ENCODE measurements at places on chromosomes 11 and 22.

GRCh38 chr22:46462726-46463371 lies 74.6 kb downstream of the CELSR1 start:
- DNase-seq: no peak

DNA sequence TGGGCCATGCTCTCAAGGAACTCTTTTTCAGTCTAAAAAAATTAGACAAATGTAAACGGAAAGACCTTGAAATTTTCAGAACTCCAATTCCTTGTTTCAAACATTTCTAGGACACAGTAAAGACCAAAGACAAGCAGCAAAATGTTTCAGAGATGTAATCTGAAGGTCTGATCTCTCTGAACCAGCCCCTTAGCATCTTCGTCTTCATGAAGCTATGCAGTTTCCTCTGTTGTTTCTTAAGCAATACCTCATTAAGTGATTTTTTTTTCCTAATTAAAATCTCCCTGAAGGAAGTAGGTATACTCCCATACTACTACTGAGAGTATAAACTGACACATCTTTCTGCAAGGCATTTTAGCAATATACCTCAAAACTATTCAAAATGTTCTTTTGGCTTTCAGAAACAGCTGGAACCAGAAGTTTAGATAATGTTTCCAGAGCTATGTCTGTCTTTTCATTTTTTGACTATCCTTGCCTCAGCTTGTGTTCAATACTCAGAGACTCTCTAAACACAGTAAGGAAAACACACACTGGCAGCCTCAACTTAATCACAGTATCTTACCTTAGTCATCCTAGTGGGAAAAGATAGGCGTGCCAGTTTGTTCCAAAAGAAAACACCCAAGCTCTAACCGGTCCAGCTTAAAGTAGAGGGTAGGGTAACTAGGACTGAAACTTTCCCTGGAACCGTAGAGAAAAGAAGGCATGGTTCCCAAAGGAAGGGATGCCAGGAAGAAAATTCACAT lies 25.1 kb downstream of the SBF2 start:
- DNase-seq: no peak

DNA sequence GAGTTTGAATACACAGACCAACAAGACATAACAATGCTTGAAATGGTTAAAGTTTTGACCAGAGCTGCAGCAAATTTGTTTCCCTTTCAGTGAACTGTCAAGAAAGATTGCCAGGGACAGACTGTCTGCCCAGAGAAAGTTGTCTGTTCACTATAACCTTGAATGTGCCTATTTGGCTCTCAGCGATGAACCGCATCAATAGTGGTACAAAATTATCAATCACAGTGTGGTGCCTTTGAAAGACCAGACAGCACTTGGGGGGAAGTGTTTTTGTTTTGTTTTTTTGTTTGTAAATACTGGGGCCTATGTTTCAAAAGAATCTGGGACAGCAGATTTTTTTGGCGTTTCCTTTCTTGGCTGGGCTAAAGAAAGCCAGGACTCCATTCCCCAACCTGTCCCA lies 123.1 kb downstream of the CD44 start:
- DNase-seq: no peak

- no peak for DNase-seq
These were observed 1003.2 kb downstream of the NTM start for GRCh38 chr11:132373405-132374143.

DNA sequence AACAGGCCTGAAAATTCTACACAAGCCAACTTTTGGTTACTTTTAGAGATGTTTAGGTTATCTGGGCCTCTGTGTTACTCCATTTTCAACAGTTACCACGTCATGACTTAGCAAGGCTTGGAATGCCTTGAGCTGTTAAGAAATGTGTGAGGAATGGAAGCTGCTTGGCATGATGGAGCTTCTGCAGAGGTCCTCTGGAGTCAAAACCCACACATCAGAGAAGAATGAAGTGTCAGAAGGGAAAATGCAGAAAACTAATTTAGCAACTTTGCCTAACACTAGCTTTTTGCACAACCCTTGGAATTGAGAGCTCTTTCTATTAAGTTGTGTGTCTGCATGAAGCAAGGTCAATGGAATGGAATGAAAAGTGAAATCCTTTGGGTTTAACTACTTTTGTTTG lies 27.4 kb downstream of the FAT3 start:
- no peak for DNase-seq

- no peak for DNase-seq
These were observed 21.9 kb upstream of the CDON start for GRCh38 chr11:126084608-126084912.

GRCh38 chr11:113243696-113244095 lies 70.7 kb upstream of the TTC12 start:
- no peak for DNase-seq

GRCh38 chr11:35344681-35345574 lies 74.4 kb downstream of the SLC1A2 start:
- DNase-seq: no peak

DNA sequence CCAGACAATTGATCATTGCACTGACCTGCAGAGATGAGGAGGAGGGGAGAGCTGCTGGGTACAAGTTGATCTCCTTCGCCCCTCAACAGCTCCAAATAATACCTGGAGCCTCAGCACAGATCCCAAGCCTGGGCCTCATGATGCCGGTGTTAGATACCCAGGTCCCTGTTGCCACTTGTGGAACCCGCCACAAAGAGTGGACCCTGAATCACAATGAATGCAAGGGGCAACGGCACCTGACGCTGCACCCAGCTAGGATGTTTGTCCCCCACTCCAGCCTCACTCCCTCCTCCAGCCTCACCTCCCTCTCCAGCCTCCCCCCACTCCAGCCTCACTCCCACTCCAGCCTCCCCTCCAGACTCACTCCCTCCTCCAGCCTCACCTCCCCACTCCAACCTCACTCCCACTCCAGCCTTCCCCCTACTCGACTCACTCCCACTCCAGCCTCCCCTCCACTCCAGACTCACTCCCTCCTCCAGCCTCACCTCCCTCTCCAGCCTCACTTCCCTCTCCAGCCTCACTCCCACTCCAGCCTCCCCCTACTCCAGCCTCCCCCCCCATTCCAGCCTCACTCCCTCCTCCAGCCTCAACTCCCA lies 879.0 kb downstream of the BRD1 start:
- DNase-seq: no peak

- no peak for DNase-seq
These were observed 20.6 kb downstream of the MRGPRG start for GRCh38 chr11:3197878-3198528.

- DNase-seq: no peak
These were observed 72.8 kb downstream of the SFI1 start for GRCh38 chr22:31569126-31569525.

DNA sequence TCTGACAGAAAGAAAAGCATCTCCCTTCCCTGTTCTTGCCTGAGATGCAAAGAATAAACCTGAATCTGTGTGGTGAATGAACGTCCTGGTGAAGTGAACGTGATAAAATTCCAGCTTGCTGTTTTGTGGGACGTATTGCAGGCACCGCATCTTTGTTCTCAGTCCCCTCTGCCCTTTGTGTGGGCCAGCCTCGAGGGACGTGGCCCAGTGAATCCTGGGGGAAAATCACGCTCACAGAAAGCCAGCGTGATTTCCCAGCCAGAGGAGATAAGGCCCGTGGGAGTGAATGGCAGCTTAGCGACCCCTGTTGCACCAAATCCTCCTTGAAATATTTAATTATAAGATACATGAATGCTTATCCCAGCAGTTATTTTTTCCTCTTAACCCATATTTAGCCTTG lies 129.1 kb downstream of the COMMD9 start:
- DNase-seq: no peak

DNA sequence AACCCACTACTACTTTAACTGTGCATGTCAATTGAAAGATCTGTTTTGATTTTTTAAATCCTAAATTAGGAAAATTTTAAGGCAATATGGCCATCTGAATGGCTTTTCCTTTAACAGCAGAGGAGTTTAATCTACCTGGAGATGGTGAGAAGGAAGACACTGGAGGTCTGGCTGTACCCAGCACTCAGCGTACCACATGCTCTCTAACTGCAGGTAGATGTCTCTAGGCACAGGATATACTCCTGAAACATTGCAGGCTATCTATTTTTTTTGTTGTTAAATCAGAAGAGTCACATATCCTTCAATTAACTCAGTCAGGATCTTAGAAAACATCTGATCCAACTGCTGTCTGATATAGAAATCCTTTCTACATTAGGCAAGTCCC lies 17.3 kb upstream of the CASTOR1 start:
- no peak for DNase-seq

GRCh38 chr11:131938351-131938751 lies 567.9 kb downstream of the NTM start:
- no peak for DNase-seq

DNA sequence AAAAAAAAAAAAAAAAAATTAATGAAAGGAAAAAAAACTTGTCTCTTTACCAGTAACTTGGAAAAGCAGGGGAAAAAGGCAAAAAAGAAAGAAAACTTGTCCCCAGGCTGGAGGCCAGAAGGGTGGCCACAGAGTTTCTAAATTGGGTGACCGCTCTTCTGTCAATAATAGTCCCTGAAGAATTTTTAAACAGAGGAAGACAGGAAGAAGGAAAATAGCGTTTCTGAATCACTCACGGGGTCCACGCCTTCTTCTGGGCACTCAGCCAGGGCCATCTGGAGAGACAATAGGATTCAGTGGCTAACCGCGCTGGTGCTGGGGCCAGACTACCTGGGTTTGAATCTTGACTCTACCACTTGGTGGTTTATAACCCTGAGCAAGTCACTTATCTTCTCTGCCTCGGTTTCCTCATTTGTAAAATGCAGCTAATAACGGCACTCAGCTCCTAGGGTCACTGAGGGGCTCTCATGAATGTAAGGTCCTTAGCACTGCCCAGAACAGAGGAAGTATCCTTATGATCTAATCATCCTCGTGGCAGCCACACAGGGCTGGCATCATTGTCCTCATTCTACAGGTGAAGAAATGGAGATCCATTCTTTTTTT lies 7.0 kb downstream of the C11orf86 start:
- peak; percentile 97 for DNase-seq

GRCh38 chr11:105192115-105192514 lies 52.5 kb upstream of the CARD18 start:
- DNase-seq: no peak

DNA sequence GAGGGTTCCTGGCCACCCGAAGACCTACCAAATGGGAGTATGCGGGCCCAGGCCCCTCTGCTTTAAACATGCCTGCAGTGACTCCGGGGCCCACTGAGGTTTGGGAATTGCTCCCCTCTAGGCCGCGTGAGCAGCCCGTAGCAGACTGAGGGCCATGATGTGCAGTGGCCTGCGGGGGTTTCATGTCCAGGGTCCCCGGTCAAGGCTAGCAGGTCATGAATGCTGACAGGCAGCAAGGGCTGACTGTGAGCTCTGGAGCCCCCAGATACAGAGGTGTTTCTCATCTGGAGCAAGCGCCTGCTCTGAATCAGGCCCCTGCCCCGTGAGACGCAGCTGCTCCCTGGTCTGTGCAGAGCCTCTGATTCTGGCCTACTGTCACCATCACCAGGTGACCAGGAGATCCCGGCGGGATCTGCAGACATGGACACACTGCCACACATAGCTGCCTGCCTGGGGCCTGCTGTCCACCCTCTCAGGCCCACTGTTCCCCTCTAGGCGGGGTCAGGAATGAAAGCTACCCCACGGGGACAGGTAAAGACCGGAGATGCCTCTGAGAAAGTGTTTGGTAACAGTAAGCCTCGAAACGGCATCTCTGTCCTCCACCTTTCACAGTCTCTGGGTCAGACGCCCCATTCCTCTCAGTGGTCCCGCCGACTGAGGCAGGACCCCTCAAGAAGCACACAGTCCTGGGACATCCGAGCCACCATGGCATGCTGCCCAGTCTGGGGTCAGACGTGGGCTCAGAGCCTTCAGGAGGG lies 73.3 kb downstream of the PARVB start:
- no peak for DNase-seq

DNA sequence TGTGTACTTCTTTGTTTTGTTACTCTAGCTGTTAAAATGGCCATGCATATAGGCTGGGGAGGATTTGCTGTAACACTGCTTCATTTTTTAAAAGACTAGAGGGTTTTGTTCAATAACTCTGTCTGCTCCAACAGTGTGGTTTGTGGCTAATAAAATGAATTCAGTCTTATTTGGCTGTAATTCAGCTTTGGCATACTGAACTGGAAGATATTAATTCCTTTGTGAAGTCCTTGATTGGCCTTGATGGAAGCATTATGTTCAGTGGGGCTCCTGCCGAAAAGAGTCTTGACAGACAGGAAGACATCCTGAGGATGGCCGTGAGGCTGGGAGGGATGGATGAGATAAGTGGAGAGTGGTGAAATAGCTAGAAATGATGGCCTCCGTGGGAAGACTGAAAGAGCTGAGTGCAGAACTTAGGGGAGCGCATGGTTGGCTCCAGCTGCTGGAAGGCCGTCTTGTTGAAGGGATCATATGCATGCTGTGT lies 44.8 kb upstream of the MYO18B start:
- DNase-seq: no peak

DNA sequence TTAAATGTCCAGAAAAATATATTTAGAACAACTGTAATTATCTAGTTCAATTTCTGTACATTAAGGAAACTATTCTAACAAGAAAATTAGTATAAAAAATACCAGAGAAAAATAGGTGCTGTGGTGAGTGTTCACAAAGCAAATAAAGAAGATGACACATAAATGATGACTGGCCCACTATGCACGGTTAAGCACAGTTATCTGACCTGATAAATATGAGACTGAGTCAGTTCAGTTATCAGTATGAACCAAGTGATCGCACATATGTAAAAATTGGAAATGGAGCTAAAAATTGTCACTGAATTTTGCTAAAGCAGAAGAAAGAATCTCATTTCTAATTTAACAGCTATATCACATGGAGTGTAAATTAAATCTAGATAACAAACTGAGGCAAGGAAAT lies 18.8 kb upstream of the MAML2 start:
- DNase-seq: no peak
